Activated CD4-positive, alpha-beta T cell treated with anti-CD3 and anti-CD28 coated beads, Interleukin-2, amount 10 ng/mL, durations not matched to agents 7 days and 5 days (primary cell): ENCODE measurements at places on chromosomes 1 and 21. TPM values are rescaled to one million over a fixed set of nuclear protein-coding genes. Genes with fewer than 3 reads are reported as not detected.

OR6N2 gene
- total RNA-seq = not detected

DNA sequence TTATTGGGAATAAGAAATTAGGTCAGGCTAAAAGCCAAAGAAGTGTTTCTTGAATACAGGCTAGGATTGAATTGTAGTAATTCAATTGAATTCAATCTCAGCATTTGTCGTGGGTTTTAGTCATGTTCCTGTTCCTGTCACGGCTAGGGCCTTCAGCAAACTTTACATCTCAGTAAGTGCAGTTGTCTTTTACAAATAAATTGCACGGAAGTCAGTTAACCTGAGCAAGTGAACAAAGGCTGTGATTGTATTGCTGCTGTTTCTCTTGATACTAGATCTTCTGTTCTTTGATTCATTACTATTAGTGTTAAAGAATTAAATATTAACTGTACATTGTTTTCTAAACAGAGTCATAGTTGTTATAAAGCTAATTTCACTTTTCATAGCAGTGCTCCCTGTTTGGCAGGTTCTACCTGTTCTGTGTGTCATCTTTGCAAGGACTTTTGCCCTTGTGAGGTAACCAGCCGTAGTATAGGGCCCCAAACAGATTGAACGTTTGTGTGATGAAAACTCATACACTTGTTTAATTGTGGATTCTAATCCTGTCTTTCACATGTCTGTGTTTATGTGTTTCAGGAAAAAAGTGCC, 164.4 kb downstream of the EDEM3 start:
- DNase-seq = no peak

SPATA45 gene
- not detected for total RNA-seq

BNIPL gene
- total RNA-seq = 0.99 TPM

SLC25A24 gene
- total RNA-seq = 32.1 TPM

- no peak for DNase-seq
Observed at GRCh38 chr1:157775101-157775870, 1.6 kb downstream of the FCRL2 start.
